CD4-positive, alpha-beta T cell (primary cell): ENCODE measurements at places on chromosomes 2 and 18. TPM values are rescaled to one million over a fixed set of nuclear protein-coding genes. Genes with fewer than 3 reads are reported as not detected.

DNA sequence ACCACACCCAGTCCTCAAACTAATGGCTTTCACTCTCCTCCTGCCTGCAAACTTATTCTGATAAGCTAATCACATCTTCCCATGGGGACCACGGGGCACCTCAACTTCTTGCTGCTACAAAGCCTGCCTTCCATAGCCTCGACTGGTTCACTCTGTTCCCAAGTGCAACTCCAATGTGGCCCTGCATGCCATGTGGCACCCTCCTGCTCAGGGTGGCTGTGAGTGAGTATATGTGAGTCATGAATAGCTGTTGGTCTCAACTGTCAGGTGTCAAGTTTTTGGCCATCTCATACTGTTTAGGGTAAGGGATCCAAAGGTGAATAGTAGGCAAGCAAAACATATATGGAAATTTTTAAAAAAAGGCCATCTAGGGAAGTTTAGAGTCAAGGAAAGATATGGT is 276.1 kb upstream of the DCC start:
- H3K27me3 ChIP-seq = no peaks in the 10 kb centered on the region
- DNase-seq = no peak
- no peak overlapping the region for H3K27ac ChIP-seq
- H3K4me1 ChIP-seq = no peaks in the 10 kb centered on the region

GRCh38 chr2:102185347-102185746 is 1.5 kb upstream of the IL1RL2 start:
- no peak overlapping the region for H3K27ac ChIP-seq
- no peaks in the 10 kb centered on the region for H3K27me3 ChIP-seq
- peaks cover 14% of the 10 kb centered on the region for H3K4me1 ChIP-seq
- H3K4me3 ChIP-seq = no peak overlapping the region
- DNase-seq = no peak
- no peaks in the 10 kb centered on the region for H3K36me3 ChIP-seq

DNA sequence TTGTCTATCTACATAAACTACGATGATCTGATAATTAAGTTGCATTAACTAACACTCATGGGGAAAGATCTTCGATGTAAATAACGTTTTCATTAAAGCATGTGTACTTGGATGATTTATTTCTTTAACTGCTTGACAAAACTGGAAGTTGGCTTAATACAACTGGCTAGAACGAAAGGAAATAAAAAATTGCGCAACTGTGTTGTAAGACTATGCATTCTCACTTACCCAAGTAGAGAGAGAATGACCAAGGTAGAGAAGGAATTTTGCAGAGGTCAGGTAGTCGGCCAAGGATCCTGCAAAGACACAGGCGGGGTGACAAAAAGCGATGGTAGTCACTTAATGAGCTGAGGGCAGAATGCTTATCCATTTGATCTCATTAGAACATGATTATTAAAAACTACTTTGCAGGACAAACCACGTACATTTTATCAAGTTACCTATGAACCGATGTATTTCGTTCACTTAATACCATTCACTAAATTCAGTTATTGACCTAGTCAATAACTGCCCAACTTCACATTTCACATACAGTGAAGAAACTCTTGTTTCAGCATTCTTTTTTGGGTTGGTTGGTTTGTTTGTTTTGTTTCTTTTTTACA is 900 bp downstream of the SLC40A1 start:
- H3K4me1 ChIP-seq = peaks cover 28% of the 10 kb centered on the region
- no peaks in the 10 kb centered on the region for H3K36me3 ChIP-seq
- H3K27me3 ChIP-seq = no peaks in the 10 kb centered on the region
- no peak overlapping the region for H3K27ac ChIP-seq
- H3K4me3 ChIP-seq = peak overlapping the region; percentile 79

GRCh38 chr2:177506998-177507397 is 114.4 kb downstream of the AGPS start:
- H3K4me1 ChIP-seq = no peaks in the 10 kb centered on the region
- no peak overlapping the region for H3K27ac ChIP-seq
- no peak for DNase-seq

- no peaks in the 10 kb centered on the region for H3K27me3 ChIP-seq
- no peak overlapping the region for H3K4me3 ChIP-seq
- DNase-seq = no peak
- peaks cover 4% of the 10 kb centered on the region for H3K4me1 ChIP-seq
- H3K36me3 ChIP-seq = no peaks in the 10 kb centered on the region
- no peak overlapping the region for H3K27ac ChIP-seq
Observed at GRCh38 chr2:134107402-134107801, 146.5 kb upstream of the MGAT5 start.

GRCh38 chr2:223075301-223076270 is 23.6 kb downstream of the KCNE4 start:
- no peaks in the 10 kb centered on the region for H3K27me3 ChIP-seq
- no peaks in the 10 kb centered on the region for H3K36me3 ChIP-seq
- no peaks in the 10 kb centered on the region for H3K4me1 ChIP-seq
- no peak overlapping the region for H3K27ac ChIP-seq
- no peak for DNase-seq
- H3K4me3 ChIP-seq = no peak overlapping the region

GRCh38 chr2:169082995-169083394 is 13.6 kb downstream of the DHRS9 start:
- H3K27ac ChIP-seq = no peak overlapping the region
- no peaks in the 10 kb centered on the region for H3K27me3 ChIP-seq
- no peak for DNase-seq
- H3K36me3 ChIP-seq = no peaks in the 10 kb centered on the region

- no peak overlapping the region for H3K27ac ChIP-seq
- DNase-seq = no peak
- no peak overlapping the region for H3K4me3 ChIP-seq
- H3K36me3 ChIP-seq = no peaks in the 10 kb centered on the region
Observed at GRCh38 chr2:16140771-16141640, 200.7 kb downstream of the MYCN start.

DNA sequence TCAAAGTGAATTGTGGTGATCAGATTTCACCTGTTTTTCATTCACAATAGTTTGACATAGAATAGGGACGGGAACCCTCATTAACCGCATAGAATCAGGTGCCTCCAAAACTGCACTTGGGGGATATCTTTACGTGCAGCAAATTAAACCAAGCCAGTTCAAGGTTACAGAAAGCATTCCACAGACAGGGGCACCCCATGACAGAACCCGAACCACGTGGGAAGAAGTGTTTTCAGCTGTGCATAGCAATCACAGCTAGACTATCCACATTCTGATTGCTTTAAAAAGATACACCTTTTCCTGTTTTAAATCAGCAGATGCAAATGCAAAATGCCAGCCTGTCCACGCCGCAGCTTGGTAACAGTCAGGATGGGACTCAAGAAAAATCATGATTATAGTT is 205.8 kb downstream of the ANAPC1 start:
- no peaks in the 10 kb centered on the region for H3K27me3 ChIP-seq
- no peak overlapping the region for H3K27ac ChIP-seq
- H3K36me3 ChIP-seq = no peaks in the 10 kb centered on the region
- no peak overlapping the region for H3K4me3 ChIP-seq
- DNase-seq = no peak

Gene INHBB
- total RNA-seq = not detected

Gene DOK1
- 6.0 TPM for total RNA-seq

Gene SCTR
- total RNA-seq = not detected

Gene CYTIP
- total RNA-seq = 474 TPM
